ENCODE measurements at places on chromosomes 4 and X.

DNA sequence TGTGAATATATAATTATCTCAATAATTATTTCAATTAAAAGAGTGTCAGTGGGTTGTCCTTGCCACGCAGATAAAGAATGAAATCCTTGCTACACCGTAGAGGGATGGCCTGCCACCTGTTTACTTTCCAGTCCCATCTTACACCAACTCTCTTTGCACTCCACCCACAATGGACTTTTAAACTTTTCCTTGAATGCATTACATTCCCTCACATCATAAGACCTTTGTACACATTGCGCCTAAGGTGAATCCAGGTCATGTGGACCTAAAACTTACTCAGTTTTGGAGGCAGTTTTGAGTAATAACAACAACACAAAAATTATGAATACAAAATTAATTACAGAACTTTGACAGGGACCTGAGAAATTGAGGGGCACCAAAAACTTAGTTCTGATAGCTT is 78.7 kb upstream of the PDE5A start:
- DNase-seq: no peak

DNA sequence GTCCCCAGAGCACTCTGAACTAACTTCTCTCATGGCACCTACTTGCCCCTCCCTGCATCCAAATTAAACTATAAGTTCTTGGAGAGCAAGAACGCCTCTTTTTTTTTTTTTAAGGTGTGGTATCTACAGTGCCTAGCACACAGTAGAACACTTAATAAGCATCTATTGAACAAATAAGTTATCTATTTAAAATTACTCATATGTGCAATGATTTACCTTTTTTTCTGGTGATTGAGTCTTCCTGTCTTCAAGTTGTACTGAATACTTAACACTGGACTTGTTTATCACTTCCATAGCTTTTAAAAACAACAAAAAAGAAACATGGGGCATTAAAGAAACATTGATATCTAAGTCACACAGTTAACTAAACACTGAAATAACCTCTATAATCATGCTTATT is 29.1 kb downstream of the HAUS3 start:
- no peak for DNase-seq

DNA sequence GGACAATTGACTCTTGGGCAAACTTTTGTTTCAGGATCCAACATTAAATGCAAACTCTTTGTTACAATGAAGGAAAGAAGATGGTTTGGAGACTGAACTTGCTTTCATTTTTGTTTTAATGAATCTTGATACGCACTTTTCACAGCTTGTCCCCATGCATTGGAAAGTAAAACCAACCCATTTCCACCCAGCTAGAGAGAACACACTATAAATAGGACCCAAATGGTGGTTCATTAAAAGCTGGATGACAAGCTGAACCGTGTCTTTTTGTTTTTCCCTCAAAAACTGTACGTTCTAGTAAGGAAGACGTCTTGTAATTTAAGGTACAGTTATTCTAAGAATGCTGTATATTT is 95.3 kb upstream of the EGFL6 start:
- no peak for DNase-seq

- no peak for DNase-seq
Measured at GRCh38 chrX:48700951-48701653, 4.6 kb downstream of the SUV39H1 start.

DNA sequence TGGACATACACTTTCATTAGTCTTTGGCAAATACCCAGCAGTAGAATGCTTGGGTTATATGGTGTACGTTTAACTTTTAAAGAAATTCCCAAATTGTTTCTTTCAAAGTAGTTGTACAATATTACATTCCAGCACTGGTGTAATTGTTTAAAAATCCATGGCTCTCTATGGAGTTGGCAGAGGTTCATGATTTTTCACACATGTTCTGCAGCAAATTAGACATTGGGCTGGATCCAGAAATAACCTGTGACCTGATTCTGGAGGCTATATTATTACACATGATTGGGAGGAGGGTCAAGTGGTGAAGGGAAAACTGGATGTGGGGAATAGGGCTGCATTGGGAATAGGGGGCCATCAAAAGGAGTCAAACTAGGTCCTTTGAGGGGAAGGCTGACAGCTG is 41.9 kb downstream of the MAMLD1 start:
- DNase-seq: no peak

DNA sequence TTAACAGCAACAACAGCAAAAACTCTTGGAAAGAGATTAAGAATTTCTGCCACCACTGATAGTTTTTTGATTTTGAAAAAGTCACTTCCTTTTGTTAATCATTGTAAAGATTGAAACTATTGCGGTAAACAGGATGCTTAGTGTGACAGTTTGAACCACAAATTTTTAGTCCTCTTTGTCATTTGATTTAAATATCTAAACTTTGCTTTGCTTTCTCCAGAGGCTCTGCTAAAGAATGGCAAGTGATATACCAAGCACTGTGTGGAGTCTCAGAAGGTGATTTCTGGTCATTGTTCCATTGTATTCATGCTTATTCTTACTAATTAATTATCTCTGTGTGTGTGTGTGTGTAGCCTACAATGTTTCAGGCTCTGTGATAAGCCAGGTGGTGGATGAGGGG is 155.6 kb downstream of the BMPR1B start:
- no peak for DNase-seq

DNA sequence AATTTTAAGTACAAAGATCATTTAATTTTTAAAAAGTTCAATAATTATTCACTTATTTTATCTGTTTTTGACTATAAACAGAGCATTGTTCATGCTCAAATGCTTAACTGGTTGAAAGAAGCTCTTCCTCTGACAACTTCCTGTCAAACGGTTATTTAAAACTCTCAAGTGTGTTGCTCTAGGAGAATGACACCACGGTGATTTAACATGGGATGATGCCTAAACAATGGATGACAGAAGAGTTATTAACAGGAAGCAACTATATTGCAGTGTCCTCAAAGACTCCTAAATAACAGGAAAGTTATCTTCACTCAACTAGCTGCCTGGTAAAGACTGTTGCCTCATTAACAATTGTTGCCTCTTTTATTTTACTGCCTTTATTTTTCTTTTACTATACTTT is 509.6 kb downstream of the PACRGL start:
- no peak for DNase-seq

GRCh38 chrX:130170752-130171445 is 863 bp upstream of the RAB33A start:
- peak; percentile 23 for DNase-seq

- no peak for DNase-seq
Measured at GRCh38 chr4:122815248-122815647, 11.4 kb upstream of the FGF2 start.

DNA sequence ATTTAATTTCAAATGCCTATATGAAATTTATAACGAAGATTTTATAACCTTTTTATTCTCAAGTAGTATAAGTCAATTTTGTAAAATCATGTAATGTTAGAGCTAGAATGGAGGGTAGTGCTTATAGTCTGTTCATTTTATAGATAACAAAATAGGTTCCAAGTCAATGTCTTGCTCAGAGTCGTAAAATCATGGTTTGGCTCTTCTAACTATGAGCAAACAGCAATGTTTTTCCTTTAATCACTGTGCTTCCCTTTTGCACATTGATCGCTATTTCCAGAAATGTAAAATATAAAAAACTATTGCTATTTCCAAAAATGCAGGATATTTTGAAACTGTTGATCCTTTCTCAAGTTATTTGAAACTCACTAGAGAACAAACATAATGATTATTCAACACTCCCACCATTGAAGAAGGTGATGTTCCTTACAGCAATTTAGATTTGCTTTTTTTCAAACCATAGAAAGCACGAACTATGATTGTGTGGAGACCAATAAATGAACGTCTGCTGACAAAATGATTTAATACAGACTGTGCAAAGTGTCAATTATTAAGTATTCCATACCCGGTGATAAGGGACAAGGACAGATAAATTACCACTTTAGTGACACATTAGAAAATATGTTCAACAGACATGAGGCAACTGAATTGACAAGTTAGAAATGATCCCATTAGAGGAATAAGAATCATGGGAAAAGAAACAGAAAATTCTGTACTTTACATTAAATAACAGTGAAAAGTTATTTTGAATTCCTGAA is 412.1 kb upstream of the TECRL start:
- DNase-seq: no peak

GRCh38 chr4:156100651-156101050 is 147.0 kb upstream of the CTSO start:
- no peak for DNase-seq

- no peak for DNase-seq
Measured at GRCh38 chr4:85778632-85779131, 303.7 kb downstream of the ARHGAP24 start.

All from stimulated activated CD8-positive, alpha-beta memory T cell treated with anti-CD3 and anti-CD28 coated beads, Interleukin-15, amount 100 ng/mL, for 4 hours (primary cell).